ENCODE measurements at places on chromosomes 2 and 18.

DNA sequence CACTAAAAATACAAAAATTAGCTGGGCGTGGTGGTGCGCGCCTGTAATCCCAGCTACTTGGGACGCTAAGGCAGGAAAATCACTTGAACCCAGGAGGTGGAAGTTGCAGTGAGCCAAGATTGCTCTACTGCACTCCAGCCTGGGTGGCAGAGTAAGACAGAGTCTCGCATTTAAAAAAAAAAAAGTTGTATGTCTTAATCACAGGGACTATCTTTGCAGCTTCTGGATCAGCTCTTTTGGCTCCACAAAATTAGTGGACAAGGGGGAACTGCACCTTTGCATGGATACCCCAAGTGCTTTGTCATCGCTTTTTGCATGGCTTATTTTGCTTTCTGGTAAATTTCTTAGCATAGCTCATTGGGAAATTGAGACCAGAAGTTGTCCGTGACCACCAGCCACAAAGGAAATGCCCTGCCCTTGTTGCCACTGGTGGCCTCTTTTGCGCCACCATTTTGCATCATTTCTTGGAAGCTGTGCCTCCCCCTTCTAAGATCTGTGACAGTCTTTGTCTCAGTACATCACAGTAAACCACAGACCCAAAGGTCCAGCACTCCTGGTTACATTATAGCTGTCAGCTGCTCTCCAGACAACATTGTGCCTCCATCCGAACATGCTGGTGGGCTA, 43.9 kb upstream of the PCBP1 start:
- DNase-seq: peak; percentile 79

DNA sequence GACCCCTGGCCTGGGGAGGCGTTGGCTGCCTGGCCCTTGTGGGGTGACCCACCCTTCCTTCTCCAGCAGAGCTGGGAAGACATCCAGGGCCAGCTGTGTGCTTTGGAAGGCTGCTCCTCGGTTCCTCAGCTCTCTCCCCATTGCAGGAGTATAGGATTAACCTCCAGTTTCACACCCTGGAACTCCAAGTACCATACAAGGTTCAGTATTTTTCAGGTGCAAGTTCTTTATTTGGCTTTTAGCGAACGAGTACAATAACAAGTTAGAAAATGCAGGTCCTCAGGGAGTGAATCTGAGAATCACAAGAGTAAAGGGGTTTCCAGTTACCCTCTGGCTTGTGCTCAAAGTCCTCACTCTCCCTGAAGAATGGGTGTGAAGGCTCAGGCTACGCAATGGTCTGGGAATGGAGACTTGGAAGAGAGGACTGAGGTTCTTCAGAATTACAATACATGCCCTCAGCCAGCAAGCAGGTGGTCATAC, 101.2 kb downstream of the APOB start:
- DNase-seq: no peak

DNA sequence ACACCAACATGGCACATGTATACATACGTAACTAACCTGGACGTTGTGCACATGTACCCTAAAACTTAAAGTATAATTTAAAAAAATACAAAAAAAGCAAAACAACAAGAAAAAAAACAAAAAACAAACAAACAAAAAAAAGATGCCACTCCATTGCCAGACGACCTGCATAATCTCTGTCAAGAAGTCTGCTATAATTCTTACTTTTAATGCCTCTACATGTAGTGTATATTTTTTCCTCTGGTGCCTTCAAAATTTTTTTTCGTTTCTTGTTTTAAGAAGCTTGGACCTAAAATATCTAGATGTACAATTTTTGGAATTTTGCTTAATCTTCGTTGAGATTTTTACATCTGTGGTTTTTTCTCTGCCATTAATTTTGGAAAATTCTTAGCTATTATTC, 235.6 kb upstream of the ZNF521 start:
- DNase-seq: no peak

- DNase-seq: no peak
These were observed 94.2 kb downstream of the TPGS2 start for GRCh38 chr18:36734596-36734995.

GRCh38 chr2:168211664-168212163, 35.7 kb downstream of the STK39 start:
- DNase-seq: no peak

GRCh38 chr2:155266109-155266508, 567.6 kb downstream of the KCNJ3 start:
- no peak for DNase-seq

DNA sequence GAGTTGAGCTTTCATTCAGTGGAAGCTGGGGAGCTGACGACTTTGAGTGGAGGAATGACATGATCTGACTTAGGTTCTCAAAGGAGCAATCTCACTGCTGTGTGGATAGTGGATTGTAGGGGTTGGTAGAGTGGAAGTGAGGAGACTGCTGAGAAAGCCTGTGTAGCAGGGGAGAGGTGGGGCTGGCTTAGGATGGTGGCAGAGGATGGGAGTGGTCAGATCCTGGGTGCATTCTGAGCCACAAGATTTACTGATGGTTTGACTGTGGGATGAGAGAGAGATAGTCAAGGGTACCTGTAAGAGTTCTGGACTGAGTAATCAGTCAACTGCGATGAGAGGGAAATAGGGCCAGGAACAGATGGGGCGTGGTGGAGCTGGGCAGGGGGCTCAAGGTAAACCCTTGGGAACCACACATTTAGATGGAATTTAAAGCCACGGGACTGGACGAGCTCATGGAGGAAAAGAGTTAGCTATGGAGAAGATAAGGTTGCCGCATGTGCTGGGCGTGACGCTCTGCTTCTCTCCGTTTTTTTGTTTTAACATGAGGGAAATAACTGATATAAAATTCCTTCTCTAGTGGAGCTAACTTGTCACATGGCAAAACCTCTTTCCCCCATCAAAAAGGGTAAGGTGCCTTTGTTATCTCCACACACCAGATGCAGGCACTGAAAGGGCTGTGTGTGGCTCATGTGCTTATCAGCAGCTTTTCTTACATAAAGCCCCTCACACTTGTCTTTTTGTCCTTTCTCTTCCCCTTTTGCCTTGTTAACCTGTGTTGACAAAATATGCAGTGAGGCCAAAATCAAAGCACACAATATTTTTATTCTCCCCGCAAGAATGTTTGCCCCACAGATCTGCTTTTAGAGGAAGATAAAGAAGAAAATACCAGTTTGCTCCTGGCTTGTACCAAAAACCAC, 379.8 kb downstream of the TSN start:
- no peak for DNase-seq

GRCh38 chr18:65425366-65425765, 325.4 kb upstream of the CDH7 start:
- no peak for DNase-seq

DNA sequence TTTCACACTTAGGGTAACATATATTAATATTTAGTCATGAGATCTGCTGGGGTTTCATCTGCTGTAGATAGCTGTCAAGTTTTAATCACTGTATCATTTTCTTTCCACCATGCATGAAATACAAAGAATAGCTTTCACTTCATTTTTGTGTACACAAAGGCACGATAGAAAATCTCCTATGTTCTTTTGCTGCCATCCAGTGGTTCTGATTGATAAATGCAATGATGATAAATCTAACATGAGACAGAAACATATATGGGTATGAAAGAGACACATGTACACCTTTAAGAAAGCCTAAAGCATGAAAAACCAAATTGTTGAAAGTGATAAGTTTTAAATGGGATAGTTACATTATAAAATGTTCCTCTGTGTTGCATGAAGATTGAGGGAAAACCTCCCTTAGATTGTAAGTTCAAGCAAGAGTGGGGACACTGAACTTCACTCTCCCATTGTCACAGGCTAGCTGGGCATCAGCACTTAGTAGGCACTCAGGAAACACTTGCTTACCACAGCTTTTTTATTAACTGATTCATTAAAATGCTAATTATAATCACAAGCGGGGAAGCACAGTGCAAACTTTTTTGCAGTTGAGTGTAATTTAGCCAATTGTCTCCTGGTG, 31.2 kb downstream of the C1D start:
- DNase-seq: no peak

- DNase-seq: no peak
These were observed 2.9 kb upstream of the BCL2L11 start for GRCh38 chr2:111117598-111118480.

GRCh38 chr2:241762933-241763369, 13.7 kb upstream of the GAL3ST2 start:
- peak; percentile 77 for DNase-seq

GRCh38 chr18:7322817-7323485, 92.1 kb downstream of the LRRC30 start:
- DNase-seq: no peak

Measured in activated CD8-positive, alpha-beta T cell treated with anti-CD3 and anti-CD28 coated beads, Interleukin-2, amount 10 ng/mL, durations not matched to agents 7 days and 5 days (primary cell).